ENCODE measurements at places on chromosomes 5 and 9.

DNA sequence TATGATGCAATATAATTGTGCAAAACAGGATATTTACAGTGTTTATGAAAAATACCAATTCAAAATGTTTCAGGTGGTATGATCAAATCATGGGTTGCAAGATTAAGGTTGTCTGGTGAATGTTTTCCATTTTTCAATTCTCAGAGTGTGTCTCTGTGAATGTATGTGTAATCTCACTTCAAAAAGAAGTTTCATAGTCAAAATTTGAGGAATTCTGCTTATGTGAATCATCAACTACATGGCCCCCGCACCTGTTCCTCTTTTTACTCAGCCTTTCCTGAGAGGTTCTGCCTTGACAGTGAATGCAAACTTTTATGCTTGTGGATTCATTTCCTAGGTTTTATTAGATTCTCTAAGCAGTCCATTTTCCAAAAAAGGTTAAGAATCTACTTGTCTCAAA, 32.1 kb downstream of the KCTD16 start:
- DNase-seq = no peak

GRCh38 chr9:114884787-114885452, 45.5 kb downstream of the TNFSF8 start:
- DNase-seq = no peak

DNA sequence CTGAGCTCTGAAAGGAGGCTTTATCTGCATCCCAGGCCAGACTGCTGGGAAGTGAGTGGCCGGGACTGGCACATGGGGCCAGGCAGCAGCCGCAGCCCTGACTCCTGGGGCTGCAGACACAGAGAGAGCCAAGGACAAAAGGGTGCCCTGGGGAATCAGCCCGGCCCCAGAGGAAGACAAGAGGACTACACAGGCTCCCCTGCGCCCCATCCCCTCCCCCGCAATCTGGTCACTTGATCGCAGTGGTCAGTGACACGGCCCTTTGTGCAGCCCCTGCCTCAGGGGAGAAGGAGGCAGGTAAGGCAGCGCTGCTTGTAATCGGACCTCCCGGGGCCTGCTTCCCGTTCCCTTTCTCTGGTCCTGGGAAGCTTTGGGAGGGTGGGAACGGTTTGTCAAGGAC, 55.5 kb upstream of the FUBP3 start:
- no peak for DNase-seq

DNA sequence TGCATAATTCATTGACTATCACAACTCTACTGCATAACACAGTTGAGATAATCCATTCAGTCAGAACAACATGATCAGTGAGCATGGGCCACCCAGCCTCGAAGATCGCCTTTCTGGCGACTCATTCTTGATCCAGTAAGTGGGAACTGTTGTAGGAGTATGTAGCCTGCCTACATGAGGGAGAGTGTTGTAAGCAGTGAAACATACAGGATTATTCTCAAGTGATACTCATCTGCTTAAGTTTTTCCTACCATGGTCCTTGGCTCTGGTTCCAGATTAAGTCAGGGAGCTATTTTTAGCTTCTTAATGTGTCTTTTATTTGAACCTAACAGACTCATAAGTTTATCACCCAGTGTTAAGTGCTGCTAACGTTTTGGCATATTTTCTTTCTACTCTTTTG, 44.0 kb downstream of the TNPO1 start:
- DNase-seq = no peak

GRCh38 chr9:31683116-31683515, 701.3 kb upstream of the ACO1 start:
- DNase-seq = no peak

- DNase-seq = no peak
Measured at GRCh38 chr9:5321058-5321457, 16.5 kb upstream of the RLN2 start.

- no peak for DNase-seq
Measured at GRCh38 chr9:132162764-132163456, 1.1 kb downstream of the NTNG2 start.

DNA sequence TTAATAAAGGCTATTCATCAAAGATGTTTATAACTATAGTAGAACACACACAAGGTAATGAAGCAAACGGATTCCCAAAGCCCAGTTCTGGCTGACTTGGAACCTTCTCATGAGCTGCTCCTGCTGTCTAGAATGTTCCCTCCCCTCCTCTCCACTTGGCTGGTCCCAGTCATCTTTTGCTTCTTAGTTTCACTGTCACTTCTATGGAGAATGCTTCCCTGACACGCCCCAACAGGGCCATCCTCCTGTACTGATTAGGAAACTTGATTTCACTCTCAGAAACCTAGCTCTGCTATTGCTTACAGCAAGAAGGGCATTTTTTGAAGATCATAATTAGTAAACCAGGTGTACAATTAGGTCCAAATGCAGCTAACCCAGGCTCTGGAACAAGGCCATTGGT, 3.2 kb upstream of the RAPGEF1 start:
- no peak for DNase-seq

GRCh38 chr9:137029058-137029936, 1.3 kb upstream of the ABCA2 start:
- peak; percentile 86 for DNase-seq

DNA sequence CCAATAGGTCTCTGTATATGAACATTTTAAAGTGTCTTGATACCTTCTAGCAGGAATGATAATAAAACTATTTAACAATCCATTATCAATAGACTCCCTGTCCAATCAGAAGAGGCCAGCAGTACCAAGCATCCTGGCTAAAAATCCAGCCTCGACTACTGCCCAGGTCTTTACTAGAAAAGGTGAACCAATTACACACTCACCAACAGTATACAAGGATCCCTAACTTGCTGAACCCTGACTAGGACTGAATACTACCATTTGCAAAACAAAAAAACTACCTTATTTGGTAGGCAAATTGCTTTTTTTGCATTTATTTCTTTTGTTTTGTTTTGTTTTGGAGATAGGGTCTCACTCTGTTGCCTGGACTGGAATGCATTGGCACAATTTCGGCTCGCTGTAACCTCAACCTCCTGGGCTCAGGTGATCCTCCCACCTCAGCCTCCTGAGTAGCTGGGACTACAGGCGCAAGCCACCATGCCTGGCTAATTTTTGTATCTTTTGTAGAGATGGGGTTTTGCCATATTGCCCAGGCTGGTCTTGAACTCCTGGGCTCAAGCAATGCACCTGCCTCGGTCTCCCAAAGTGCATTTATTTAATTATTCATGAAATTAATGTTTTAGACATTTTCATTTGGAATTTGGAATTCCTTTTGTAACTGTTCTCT, 27.5 kb downstream of the FNBP1 start:
- no peak for DNase-seq

- no peak for DNase-seq
Measured at GRCh38 chr9:18598969-18599368, 125.0 kb downstream of the ADAMTSL1 start.

- DNase-seq = no peak
Measured at GRCh38 chr5:148951612-148952011, 111.2 kb downstream of the SH3TC2 start.

- DNase-seq = no peak
Measured at GRCh38 chr9:93091056-93091452, 5.0 kb upstream of the CARD19 start.

DNA sequence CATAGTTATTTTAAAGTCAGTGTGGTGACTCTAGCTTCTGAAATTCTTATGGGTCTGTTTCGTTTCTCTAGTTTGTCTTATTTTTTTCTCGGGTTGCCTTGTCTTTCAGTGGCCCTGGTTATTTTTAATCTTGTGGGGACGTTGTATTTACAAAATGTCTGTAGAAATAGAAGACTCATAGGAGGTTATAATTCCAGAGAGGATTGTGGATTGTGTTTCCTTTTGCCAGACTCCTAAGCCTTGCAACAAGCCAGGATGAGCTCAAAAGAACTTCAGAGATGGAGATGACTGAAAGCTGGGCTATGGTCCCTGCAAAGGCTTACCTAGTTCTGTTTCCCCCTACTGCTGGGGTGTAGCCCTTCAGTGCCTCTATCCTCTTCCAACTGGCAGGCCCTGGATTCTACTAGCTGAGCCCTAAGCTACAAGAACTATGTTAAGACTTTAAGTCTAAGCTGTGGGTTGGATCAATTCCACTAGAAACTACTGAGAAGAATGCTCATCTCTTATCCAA, 32.2 kb upstream of the LECT2 start:
- DNase-seq = no peak

- DNase-seq = no peak
Measured at GRCh38 chr5:153206361-153206760, 284.1 kb upstream of the GRIA1 start.

DNA sequence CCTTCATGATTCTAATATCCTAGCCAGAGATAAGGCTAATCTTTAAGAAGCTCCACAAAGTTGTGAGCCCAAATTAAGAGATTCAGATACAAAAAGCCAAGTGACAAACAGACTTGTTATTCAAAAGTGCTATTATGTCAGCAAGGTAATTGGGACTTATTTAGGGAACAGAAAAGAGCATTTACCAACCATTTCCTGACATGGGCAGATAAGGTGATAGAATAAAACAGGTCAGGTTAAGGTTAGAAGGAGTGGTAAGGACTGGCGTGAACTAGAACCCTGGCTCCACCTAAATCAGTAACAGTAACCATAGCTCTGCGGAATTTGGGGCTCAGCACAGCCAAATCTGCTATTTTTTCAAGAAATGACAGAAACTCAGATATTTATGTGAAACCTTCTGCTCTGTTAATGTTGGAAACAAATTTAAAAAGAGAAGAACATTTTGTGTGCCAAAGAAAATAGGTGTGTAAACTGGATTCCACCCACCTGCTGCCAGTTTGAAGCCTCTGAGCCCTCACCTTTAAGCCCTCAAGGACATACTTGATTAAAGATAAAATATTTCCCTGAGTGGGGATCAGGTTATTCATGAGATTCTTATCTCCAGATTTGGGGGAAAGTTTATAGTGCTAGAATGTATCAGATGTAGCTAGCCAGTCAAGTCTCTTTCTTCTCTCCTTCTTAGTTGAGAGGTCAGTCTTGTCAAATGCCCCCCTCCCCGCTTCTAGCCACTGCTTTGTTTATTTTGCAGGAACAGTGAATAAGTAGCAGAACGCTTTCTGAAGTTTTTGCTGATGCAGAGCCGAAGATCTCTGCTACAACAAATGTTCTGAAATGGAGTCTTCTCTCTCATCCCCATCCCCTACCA, 10.2 kb upstream of the ERMP1 start:
- DNase-seq = no peak

DNA sequence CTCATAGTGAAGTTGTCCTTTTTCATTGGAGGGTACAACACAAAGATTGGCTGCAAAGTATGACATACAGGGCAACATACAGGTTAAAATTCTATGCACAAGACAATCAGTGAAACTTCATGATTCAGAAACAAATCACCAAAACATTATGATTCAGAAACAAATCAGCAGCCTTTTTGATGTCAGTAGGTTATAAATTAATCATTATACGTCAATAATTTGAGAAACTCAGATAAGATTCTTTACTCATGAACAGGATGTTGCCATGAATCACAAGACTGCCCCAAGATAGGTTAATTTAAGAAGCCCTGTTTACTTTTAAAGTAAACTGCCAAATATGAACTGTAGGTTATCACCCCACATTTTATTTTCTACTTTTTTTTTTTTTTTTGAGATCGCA, 62.2 kb upstream of the IL33 start:
- DNase-seq = no peak

- DNase-seq = no peak
Measured at GRCh38 chr5:23319901-23320300, 187.5 kb upstream of the PRDM9 start.

DNA sequence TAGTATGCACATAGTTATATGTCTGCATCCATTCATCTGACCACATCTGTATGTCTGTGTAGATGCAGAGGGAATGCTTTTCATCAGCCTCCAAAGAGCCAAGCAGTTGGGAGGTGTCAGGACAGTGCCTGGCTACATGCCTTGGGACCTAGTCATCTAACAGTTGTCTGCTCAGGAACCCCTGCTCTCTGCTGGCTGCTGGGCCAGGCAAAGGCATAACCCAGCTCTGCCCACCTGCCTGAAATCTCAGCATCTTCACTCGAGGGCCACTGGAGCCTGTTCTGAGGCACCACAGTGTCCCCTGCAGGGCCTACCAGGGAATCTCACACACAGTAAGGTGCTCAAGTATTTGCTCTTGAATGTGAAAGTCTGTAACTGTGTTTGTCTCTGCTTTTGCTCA, 3.7 kb downstream of the C9orf50 start:
- no peak for DNase-seq

DNA sequence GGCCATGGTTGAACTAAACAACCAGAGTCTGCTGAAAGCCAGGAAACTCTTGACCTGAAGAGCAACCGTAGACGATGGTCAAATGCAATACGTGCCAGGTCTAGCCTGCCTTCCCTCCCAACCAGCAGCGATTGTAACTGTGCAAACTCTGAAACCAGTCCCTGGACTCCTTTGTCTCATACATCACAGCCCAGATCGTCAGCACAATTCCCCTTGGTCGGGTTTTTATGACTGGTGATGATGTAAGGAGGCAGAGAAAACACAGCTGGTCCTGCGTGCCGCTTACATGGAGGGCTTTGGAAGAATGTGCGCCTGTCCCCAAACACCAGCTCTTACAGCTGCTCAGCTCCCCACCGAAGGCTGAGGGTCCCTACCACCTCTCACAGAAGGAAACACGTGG, 24.6 kb downstream of the SMIM23 start:
- no peak for DNase-seq

DNA sequence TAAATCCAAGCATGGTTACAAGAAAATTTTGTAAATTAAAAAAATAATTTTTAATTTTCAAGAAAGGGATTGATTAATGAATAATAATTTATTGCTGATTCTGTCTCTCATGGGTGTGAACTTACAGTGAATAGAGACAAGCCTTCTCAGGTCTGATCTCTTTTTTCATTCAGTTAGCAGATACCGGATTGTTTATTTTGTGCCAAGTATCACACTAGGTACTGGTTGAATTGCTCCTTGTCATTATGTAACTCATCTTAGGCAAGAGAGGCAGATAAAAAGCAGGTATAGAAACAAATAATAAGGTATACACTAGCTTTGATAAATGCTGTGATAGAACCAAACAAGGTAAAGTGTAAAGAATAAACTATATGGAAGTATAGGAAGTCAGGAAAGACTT, 283.3 kb downstream of the PJA2 start:
- DNase-seq = no peak

DNA sequence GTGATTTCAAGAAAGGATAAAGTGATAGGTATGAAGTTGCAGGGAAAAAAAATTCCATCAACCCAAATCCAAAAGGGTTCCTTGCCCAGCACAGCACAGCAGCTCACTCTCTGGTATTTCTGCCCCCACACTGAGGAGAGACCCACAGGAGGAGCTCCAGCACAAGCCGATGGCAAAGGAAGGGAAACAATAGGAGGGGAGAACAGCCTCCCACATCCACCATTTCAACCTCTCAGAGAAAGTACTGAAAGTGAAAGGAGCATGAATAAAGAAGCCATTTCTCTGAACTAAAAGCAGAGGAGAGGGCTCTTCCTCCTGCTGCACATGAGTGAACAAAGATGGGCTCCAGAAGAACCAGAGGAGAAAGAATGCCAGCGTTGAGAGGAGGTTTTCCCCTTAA, 54.9 kb upstream of the ZSWIM6 start:
- no peak for DNase-seq

GRCh38 chr5:144284931-144285502, 114.3 kb downstream of the KCTD16 start:
- no peak for DNase-seq

GRCh38 chr9:120212853-120213200, 367.1 kb downstream of the CDK5RAP2 start:
- no peak for DNase-seq

Data from 8988T (cell line).